Stimulated activated CD8-positive, alpha-beta memory T cell treated with anti-CD3 and anti-CD28 coated beads, Interleukin-15, amount 100 ng/mL, for 4 hours (primary cell): ENCODE measurements at places on chromosomes 2 and 18.

- DNase-seq: no peak
Observed at GRCh38 chr2:163736433-163737189, 803 bp upstream of the FIGN start.

DNA sequence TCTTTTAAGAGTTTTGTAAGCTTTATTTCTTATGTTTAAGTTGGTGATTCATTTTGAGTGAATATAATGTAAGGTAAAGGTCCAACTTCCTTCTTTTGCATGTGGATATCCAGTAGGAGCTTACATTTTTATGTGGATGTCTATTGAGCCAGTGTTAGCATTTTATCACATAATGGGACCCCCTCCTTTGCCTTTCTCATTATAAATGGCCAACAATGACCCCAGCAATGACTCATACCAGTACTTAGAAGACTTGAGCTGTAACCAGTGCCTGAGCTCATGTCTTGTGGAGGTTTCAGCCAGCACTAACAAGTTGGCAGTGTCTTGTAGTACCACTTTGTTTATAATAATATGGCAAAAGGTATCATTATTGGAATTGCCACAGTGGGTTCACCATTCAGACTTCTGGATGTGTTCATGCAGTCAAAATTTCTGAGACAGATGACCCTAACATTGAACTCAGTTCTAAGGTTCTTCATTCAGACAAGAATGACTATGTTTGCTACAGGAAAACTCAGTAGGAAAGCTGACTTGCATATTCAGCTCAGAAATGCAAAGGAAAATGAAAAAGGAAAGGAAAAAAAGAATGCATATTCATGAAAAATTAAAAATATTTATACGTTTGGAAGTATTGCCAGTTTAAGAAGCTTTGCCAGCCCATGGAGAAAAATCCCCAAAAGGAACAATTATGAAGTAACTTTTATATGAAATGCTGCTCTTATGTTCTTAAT lies 41.0 kb downstream of the CDKL4 start:
- DNase-seq: no peak

DNA sequence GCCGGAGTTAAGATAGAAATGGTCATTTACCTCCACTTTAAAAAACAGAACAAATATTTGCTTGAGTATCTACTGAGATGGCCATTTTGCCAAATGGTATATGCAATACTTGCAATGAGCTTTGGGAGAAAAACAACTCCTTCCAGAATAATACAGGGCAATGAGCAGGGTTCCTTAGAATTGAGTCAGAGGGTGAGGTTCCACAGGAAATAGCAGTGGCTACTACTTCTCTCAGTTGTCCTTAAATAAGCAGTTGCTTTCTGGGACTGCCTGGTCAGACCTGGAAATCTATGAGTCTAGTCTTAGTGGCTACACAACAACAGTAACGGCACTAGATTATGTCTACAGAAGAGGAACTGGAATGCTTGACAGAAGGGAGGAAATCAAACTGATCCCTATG lies 80.9 kb upstream of the CCDC85A start:
- DNase-seq: no peak

GRCh38 chr2:206084439-206084869 lies 1.5 kb downstream of the INO80D start:
- no peak for DNase-seq

- no peak for DNase-seq
Observed at GRCh38 chr2:60470340-60470739, 83.1 kb downstream of the BCL11A start.

DNA sequence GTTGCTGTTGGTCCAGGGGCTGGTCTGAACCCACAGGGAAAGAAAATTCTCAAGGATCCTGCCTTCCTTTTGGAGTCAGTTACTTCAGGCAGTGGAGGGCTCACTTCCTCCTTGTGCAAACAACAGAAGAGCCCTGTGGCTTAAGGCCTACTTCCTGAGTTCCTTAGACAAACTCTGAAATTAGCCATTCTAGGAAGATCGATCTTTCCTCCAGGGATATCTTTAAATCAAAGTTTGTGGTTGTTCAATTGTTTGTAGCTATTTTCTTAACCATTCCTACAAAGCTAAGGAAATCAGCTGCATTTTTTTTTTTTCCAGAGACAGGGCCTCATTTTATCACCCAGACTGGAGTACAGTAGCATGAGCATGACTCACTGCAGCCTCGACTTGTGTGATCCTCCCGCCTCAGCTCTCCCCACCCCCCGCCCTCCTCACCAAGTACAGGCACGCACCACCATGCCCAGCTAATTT lies 156.0 kb downstream of the TANC1 start:
- DNase-seq: no peak

- no peak for DNase-seq
Observed at GRCh38 chr18:41526054-41526453, 429.0 kb upstream of the PIK3C3 start.

DNA sequence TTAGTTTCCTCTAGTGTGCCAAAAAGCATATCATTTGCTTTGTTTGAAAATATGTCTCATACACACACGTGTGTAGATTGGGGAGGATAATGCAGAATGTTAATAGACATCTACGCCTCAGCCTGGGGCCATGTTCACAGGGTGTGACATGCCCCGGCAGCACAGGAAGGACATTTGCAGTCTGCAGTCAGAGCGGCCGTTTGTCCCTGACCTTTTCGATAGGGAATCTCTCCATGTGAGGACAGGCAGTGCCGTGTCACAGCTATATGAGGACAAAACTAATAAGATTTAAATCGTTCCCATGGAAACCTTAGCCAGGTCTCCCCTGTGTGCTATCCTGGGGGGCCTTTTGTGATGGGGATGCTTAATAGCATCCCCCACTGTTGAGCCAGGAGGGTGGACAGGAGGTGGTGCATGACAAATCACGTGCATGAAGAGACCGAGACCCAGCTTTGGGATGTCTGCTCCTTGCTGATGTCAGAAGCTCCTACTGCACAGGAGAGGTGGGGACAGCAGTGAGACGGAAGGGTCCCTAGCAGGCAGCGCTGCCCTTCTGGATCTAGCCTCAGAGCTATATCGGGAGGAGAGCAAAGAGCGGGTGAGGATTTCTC lies 100.6 kb downstream of the RNF144A start:
- DNase-seq: no peak

DNA sequence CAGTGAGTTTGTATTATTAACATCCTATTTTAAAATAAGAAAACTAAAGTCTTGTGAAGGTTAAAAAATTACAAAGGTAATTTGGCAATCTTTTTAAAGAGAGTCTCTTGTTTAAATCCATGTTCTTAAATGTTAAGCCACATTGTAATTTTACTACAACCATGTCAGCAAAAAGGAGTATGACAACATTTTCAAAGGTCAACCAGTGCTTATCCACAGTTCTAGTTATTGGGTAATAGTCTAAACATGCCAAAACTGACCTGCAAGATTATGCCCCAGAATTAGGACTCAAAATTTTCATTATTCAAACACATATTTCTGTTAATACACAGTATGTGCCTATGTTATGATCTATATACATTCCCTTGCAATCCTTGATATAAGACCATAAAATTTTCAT lies 1312.6 kb upstream of the CHAC2 start:
- DNase-seq: no peak

DNA sequence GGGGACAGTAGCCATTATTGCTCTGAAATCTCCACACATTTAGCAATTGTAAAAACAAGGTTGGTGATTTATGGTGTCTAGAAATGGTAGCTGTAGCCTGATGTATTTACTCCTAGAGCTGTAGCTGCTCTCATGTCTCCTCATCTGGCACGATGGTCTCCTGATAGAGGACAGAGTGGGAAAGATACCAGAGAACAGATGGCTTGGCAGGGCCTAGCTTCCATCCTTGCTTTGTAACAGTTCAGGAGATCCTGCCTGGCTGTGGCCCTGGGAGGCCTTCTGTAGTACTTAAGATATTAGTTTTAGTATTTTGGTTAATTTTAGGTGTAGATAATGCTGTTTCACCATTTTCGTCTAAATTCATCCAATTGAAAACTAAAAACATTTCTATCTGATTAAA lies 6.7 kb downstream of the ATG16L1 start:
- no peak for DNase-seq

GRCh38 chr2:182228073-182228473 lies 198.8 kb downstream of the PDE1A start:
- no peak for DNase-seq

DNA sequence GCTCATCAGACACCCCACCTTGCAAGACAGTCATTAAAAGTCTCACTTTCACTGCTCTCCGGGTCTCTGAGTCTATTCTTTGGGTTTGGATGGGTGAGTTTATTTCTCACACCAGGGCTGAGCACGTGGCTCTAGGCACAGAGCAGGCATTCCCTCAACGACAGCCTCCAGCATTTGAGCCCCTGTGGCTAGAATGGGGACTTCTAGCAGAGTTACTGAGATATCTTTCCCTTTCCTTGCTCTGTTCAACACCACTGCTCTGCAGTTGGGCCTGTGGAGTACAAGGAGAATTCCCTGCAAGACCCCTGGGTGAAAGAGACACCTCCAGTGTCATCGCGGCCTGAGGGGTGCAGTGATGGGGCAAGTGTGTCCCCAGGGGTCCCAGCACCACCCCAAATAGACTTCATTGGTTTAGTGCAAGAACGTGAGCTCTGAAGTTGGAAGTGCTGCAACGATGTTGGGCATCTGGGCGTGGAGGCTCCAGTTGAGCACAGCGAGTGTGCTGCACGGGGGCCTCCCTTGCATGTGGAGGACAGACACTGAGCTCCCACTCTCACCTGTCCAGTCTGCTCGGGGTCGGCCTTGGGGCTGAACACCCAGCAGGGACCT lies 184.1 kb upstream of the HS6ST1 start:
- DNase-seq: no peak

GRCh38 chr2:227765788-227766372 lies 20.2 kb downstream of the SCYGR8 start:
- DNase-seq: no peak

- DNase-seq: no peak
Observed at GRCh38 chr2:223954401-223954800, 2.9 kb upstream of the MRPL44 start.

GRCh38 chr2:58047373-58047935 lies 848 bp downstream of the VRK2 start:
- DNase-seq: no peak

DNA sequence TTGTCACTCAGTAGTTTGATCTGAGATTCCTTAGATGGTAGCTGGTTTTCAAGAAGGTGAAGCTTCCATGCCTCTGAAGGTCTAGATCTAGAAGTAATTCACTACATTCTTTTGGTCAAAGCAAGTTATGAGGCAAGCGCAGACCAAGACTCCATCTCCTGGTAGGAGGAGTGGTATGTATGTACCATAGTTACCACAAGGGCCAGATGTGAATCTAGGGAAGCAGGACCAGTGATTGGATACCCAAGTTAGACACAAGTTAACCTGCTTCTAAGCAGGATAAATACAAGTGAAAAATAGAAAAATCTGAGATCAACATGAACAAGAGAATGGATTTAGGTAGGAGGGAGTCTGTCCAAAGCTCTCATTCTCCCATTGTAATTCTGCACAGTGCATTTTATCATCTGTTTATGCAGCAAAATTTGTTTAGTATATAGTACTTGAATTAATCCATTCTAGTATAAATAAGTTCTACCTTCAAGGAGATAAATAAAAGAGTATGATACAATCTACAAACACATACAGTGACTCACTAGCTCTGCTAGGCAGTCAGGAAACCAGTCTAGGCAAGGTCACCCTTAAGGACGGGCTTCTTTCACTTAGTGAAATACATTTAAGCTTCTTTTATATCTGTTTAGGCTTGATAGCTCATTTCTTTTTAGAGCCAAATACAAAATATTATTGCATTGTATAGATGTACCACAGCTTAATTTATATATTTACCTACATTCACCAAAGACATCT lies 14.2 kb upstream of the DOCK10 start:
- no peak for DNase-seq

DNA sequence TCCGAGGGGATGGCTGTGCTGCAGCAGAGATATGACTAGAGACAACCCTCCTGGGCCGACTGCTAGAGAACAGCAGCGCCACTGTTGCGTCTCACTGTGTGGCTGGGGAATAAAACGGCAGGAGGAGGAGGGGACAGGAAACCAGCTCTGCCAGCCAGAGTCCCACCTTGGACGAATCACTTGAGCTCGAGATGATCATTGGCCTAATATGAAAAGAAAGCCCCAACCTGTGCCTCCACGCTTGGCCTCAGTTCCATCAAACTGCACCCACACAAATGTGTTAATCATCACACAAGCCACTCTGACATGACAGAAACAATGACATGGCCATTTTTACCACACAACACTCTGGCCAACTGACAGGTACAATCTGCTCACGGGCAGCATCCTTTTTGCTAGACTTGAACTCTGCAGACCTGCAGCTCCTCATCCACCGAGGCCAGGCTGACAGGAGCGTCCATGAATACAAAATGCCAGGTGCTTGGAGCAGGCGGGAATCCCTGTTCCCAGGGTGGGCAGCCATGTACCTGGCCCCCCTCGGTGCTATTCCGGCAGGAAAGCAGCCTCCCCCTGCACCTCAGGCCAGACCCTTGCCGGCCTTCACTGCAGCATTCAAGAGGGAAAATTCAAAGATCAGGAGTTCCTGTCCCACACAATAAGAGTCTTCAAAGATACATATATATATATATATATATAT lies 52.3 kb downstream of the PARD6G start:
- no peak for DNase-seq

DNA sequence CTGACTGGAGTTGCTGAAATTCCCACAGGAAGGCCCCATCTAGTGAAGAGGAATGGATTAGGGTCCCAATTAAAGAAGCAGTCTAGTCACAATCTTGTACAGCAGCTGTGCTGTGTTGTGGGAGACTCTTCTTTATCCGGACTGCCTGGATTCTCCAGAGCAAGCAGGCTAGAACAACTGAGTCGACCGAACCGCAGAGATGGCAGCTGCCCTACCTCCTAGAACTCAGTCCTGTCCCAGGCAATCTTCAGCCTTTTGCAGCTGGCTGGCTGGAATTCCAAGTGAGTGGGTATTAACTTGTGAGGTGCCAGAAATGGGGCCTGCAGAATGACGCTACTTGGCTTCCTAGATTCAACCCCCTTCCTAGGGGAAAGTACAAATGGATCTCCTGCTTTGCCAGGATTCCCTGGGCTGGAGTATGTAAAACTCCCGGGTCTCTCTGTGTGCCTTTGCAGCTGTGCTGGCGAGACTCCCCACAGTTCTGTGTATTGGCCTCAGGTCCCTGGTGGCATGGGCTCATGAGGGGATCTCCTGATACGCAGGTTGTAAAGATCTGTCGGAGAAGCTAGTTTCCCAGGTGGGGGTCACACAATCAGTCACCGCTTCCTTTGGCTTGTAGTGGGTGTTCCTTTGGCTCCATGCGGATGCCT lies 1952.6 kb upstream of the LRRTM1 start:
- DNase-seq: no peak

- DNase-seq: no peak
Observed at GRCh38 chr2:127776122-127776780, 34.7 kb downstream of the WDR33 start.

DNA sequence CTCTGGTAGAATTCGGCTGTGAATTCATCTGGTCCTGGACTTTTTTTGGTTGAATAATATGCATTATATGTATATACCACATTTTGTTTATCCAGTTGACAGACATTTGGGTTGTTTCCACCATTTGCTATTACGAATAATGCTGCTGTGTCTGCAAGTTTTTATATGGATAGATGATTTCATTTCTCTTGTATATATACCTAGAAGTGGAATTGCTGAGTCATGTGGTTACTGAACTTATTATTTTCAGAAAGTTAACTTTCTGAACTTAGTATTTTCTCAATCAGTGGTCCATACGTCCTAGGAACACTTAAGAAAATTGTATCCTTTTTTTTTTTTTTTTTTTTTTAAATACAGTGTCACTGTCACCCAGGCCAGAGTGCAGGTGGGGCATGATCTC lies 63.3 kb downstream of the RIF1 start:
- no peak for DNase-seq

GRCh38 chr2:5940596-5941535 lies 248.7 kb downstream of the SOX11 start:
- DNase-seq: no peak

GRCh38 chr2:37875403-37875906 lies 49.6 kb upstream of the RMDN2 start:
- no peak for DNase-seq
